RWPE2 (cell line): ENCODE measurements at places on chromosomes 11 and 22.
A peak's percentile ranks its signal among the peaks of the same experiment; 100 is the strongest.

DNA sequence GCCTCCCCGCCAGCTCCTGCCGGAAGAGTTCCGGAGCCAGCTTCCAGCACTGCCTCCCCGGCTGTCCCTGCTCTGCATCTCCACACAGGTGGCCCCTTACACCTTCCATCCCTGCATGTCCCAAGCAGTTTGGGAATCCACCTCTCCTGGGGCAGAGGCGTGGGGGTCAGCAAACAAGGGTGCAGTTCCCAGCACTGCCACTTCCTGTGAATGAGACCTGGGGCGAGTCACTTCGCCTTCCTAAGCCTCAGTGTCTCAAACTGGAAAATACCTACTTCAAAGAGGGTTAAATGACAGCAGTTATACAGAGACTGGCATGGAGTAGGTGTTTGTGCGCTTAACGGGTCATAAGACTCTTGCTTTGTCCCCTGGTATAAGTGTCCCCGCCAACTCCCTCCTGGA lies 5.2 kb downstream of the CYTH4 start:
- DNase-seq, result no peak

GRCh38 chr22:48896766-48897644 lies 930.7 kb downstream of the BRD1 start:
- peak; percentile 32 for DNase-seq

DNA sequence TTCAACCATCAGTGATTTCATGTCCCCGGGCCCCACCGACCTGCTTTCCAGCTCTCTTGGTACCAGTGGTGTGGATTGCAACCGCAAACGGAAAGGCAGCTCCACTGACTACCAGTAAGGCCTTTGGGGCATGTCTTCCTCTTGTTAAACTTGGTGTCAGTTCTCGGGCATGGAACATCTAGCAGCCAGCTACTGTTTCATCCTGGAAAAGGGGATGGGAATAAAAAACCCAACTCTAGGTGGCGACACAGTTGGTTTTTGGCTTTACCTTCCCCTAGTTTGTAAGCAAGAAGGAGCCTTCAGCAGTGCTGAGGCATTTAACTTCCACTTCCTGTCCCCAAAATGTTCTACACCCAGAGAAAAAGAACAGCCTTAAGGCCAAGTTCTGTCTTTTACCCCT lies 76.7 kb downstream of the BMAL1 start:
- DNase-seq, result no peak

DNA sequence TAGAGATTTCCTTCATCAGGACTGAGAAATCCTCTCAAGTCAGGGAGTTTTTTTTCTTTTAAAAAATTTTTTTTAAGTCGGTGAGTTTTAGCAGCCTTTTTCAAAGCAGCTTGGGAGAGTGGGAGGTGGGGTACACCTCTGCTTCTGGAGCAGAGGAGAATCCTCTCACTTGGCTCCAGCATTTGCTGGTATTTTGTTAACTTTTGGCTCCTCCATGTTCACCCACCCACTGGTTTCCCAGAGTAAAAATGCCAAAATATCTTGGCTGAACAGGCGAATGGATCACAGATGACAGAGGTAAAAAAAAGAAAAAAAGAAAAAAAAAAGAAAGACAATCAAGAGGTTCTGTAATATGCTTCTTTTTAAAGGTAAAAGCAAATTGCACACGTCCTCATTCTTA lies 68.0 kb downstream of the GAB2 start:
- DNase-seq, result no peak

GRCh38 chr22:23168391-23169042 lies 11.8 kb upstream of the BCR start:
- DNase-seq, result no peak

DNA sequence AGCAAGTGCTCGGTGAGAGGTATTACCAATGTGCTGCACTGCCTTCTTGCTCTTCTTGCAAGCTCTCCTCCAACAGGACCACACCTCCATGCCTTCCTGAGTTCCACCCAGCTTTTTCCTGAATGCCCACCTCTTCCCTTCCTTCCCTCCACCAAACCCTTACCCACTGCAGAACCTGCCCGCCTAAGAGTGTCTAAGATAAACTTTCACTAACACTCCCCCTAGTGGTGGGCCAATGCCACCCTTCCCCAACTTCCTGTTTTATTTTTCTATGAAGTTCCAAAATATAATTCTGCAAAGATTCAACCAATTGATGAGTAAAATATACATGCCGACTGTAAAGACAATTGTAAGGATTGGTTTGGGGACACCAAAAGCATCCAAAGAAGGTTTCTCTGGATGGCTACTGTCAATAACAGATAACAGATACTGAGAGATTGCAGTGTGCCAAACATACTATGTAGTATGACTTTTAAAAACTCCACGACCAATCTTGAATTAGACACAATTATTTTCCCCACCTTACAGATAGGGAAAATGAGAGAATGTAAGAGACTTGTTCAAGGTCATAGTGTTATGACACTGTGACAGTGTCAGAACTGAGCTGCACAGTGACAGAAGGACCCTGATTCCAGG lies 38.6 kb upstream of the BMAL1 start:
- DNase-seq, result no peak

GRCh38 chr11:12224537-12224893 lies 114.1 kb downstream of the MICAL2 start:
- DNase-seq, result peak; percentile 78

- no peak for DNase-seq
These were observed 18.4 kb upstream of the RAPSN start for GRCh38 chr11:47467357-47467756.

DNA sequence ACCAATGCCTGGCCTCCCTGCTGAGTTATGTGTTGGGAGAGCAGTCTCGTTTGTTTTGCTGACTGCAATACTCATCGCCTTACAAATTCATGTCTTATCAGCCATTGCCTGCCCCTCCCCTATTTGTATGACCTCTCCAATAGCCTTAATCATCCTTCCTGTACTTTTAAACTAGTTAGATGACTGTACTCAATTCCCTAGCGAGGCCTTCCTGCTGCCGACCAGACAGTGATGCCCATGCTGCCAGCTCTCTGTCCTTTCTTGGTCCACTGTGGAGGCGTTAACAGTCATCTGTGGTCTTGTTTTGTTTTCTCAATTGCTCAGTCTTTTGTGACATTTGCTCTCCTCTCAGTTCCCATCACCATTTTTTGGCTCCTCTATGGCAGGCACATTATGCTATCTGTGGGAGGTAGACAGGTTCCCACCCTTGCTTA lies 20.3 kb upstream of the YPEL1 start:
- DNase-seq, result no peak

DNA sequence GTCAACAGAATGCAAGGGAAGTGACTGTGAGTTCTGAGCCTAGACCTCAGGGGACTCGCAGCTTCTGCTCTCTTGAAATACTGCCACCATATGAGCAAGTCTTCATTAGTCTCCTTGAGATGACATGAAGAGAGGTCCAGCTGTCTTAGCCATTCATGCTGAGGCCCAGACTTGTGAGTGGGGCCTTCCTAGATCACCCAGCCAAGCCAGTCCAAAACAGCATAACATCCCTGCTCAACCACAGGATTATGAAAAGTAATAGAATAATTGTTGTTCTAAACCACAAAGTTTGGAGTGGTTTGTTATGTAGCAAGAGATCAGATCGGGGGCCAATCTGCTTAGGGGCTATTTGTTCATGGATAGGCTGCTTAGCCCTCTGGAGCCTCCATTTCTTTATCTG lies 54.9 kb upstream of the HTATIP2 start:
- no peak for DNase-seq

GRCh38 chr11:71339396-71339881 lies 87.1 kb upstream of the SHANK2 start:
- no peak for DNase-seq

DNA sequence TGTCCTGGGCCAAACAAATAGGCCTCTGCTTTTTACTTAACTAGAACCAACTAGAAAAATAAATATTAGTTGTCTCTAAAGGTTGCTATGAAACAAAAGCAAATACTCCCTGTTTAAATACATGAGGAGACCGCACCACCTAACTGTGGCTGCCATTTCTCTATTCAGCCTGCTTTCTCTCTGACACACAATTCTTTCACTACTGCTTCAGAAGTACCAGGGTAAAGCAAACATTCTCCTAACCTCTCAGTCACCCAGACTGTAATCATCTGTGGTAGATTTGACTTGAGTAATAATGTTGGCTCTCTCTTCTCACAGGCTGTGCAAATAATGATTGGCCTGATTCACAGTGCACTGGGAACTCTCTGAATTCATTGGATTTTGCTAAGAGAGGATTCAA lies 41.0 kb upstream of the MS4A8 start:
- DNase-seq, result no peak
